ENCODE measurements at places on chromosomes 7 and 10.

DNA sequence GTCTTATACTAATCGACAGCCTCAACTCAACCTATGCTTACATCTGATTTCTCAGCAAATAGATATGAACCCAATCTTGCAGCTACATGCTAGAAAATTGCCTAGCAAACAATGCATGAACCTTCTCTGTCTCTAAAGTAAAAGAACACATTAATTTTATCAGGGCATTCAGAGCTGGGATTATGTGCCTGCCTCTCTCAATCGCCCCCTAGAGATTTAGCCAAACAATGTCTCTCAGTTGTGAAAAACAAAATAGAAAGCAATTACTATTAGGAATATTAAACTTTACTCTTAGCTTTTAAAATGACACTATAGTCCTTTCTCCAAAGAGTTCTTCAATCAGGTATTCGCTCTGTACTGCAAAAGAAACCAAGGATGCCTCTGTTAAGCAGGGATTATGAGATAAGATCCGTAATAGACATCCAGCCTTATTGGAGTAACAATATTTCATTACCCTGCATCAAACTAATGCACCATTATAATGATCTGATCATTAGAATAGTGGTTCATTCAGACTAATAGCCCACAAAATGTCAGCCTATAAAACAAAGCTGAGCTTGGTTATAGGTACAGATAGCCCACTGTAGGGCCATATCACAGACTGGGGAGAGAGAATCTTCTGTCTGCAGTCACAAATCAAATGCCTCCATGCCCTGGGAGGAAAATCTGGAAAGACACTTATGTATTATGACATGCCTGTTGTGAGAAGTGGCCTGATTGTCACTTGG is 736.9 kb downstream of the PARD3 start:
- DNase-seq = no peak

DNA sequence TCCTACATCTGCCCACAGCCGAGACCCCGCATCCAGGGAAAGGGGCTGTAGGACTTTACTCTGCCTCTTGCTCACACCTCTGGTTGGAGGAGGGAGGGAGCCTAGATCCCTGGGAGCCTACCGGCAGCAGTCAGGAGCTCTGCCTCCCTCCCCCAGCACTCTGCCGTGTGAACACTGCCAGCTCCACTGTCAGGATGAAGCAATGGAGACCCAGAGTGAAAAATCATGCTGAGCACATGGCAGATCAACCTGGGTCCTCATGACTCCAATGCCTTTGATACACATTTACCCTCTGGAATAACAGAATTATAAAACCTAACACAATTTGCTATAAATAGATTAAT is 477.7 kb downstream of the TNS3 start:
- DNase-seq = no peak

- peak; percentile 74 for DNase-seq
These were observed 752 bp downstream of the KLF14 start for GRCh38 chr7:130732980-130733930.

DNA sequence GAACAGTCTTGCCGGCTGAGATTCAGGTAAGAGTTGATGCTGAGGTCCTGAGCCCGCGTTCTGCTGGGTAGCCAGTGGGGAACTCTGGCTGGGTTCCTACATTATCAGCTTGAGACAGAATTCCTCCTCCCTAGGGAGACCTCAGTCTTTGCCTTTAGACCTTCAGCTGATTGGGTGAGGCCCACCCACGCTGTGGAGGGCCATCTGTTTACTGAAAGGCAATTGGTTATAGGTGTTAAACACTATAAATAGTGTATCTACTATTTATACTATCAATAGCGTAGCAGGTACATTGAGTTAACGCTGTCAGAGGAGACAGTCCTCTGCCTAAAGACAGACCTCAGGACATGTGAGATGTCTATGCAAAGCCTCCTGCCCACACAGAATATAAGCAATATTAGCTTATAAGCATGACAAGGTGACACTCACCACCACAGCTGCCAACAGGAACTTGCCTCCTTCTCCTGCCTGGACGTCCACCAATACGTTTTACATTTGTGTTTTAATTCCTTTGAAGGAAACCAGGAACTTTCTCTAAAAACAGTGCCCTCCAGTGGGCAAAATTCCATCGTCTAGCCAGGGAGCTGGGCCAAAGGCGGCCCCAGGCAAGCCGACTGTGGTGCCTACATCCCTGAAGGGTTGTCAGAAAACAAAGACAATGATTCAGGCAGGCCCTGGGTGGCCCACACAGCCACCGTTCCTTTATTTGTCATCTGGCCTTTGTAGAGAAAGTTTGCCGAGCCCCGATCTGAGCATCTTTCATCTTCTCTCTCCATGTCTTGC is 58.8 kb downstream of the INSIG1 start:
- peak; percentile 77 for DNase-seq

DNA sequence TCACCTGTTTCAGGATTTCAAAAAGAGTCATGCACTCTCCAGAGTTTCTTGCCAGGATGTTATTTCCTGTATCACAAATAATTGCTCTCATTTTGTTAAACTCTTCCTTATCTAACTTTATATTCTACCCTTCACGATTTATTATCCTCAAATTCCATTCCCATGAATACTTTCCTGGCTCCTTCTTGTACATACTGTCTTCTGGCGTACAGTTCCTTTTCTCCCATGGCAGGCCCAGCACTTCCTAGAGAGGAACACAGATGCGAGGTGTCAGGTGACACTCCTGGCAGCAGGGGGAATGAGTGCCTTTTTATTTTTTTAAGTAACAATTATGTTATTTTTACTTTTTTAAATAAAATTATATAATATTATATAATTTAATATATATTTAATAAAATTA is 411.9 kb downstream of the TFEC start:
- no peak for DNase-seq

GRCh38 chr7:137110091-137110509 is 233.4 kb downstream of the PTN start:
- no peak for DNase-seq

GRCh38 chr10:10589540-10590303 is 427.9 kb upstream of the CELF2 start:
- no peak for DNase-seq

GRCh38 chr10:70942725-70943124 is 54.4 kb upstream of the PCBD1 start:
- no peak for DNase-seq

GRCh38 chr10:97179731-97180362 is 5.9 kb downstream of the SLIT1 start:
- no peak for DNase-seq

DNA sequence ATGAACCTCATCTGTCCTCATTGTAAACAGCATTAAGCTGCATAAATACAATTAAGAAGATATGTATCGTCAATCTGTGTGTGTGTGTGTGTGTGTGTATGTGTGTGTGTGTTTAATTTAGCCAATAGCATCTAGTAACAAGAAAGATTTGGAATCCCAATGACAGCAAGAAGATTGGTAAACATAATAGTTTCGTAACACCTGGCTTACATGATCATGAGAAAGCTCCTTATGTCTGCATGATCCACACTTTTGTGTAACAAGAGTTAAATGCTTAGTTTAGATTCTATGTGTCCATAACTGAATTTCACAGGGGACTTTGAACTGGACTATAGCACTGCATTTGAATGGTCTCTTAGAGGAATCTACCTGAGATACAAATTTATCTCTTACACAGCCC is 191.0 kb upstream of the BET1 start:
- no peak for DNase-seq

DNA sequence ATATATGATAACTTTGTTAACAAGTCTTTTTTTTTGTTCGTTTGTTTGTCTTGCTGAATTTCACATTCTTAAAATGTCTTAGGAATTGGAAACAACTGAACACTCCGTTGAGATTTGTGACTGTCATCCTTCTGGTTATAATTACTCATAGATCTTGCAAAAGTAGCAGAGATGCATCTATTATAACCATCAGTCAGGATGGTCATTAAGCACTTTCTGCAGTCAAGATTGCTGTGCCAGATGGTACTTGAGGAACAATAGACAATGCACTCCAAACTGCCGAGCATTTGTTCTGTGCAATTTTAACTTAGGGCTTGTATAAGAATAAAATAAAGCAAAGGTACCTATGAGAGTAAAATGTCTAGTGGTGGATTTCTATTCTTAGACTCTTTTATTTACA is 710.1 kb upstream of the KCND2 start:
- DNase-seq = no peak

DNA sequence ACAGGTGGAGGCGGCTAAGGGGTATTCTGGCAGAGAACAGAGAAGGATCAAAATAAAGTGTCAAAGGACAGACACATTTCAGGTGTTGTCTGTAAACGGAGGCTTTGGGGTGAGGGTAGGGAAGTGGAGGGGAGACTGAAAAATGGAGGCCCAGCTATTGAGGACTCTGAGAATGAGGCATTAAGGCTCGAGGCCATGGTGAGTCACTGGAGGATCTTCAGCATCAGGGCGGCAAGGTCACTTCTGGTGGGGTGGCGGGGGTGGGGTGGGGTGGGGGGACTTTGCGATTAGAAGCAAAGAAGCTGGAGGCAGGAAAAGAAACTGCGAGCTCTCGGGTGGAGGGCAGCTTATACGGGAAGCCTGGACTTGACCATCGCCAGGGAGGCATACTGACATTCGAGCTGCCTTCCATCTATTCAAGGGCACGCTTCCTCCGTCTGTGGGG is 58.4 kb upstream of the PCGF5 start:
- no peak for DNase-seq

- DNase-seq = peak; percentile 15
These were observed 55.4 kb upstream of the DNAJB6 start for GRCh38 chr7:157281221-157281998.

DNA sequence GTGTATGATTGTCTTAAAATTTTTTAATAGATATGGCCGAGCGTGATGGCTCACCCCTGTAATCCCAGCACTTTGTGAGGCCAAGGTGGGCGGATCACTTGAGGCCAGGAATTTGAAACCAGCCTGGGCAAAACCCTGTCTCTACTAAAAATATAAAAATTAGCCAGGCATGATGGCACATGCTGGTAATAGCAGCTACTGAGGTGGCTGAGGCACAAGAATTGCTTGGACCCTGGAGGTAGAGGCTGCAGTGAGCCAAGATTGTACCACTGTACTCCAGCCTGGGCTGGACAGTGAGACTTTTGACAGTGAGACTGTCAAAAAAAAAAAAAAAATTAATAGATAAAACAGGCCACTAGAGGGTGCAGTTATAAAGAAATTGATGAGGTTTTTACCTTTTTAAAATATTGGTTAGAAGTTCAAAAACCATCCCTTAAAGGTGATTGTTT is 20.5 kb downstream of the NOM1 start:
- no peak for DNase-seq

- no peak for DNase-seq
These were observed 921.9 kb downstream of the CCSER2 start for GRCh38 chr10:85250304-85250703.

Data from HuH-7 (cell line).